ENCODE measurements at places on chromosomes 6 and 20.

- DNase-seq = no peak
Measured at GRCh38 chr6:148166339-148166968, 176.2 kb upstream of the SASH1 start.

GRCh38 chr6:73929405-73929804 lies 233.4 kb downstream of the CD109 start:
- DNase-seq = no peak

- no peak for DNase-seq
Measured at GRCh38 chr20:52389606-52390005, 198.0 kb upstream of the ZFP64 start.

GRCh38 chr6:151681433-151682059 lies 125.9 kb upstream of the ESR1 start:
- no peak for DNase-seq

GRCh38 chr20:25025986-25026605 lies 31.8 kb downstream of the ACSS1 start:
- no peak for DNase-seq

- no peak for DNase-seq
Measured at GRCh38 chr6:165685302-165685701, 22.3 kb upstream of the PDE10A start.

GRCh38 chr20:41664584-41664983 lies 46.4 kb upstream of the CHD6 start:
- no peak for DNase-seq

- DNase-seq = no peak
Measured at GRCh38 chr20:8545212-8545611, 413.1 kb downstream of the PLCB1 start.

DNA sequence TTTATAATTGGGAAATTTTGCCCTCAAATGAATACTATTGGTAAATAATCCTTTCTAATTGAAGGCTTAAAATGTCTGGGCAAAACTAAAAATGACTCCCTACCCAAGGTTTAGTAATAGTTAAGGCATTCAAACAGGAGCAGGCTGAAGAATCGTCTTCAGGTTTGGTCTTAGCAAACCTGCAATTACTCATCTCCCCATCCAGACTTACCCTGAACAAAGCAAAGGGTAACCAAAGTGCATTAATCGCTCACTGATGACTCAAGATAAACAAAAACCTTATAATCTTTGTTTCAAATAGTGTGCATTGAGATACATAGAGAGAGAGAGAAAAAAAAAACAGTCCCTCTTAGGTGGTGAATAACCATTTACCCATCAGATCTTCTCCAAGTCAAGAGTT lies 225.5 kb downstream of the BMP2 start:
- no peak for DNase-seq

DNA sequence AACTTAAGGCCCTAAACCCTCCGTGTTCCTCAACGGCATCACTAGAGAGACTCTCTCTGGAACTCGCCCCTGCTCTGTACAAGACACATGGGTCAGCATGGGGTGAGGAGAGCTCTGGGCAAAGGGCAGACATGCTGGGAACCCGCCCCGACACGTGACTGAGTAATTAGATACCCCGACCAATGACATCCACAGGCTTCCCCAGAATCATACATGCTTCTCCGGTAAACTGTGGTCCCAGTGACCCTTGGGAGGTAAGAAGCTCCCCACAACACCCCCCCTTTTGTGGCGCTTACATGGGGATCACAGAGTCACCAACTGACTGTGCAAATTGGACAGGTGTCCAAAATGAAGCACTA lies 31.7 kb upstream of the RPS6KA2 start:
- DNase-seq = no peak

DNA sequence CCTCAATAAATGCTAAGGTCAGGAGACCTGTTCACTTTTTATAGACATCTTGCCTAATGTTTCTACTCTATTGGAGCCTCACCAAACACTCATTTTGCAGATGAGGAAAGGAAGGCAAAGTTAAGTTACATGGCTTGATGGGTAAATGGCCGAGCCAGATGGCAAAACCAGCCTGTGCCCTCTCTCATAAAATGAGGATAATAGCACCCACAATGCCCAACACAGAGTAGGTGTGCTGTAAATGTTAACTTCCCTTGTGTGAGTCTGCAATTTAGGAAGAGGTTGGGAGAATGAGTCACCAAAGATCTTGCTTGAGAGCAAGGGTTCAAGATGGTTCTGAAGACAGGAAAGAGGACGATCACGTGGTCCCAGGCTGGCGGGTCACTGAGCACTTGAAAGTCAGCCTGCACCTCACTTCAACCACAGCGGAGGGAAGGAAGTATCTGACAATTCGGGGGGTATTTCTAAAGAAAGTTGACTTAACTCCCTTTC lies 3.3 kb downstream of the KCNK5 start:
- DNase-seq = no peak

- DNase-seq = no peak
Measured at GRCh38 chr20:52948491-52948890, 23.7 kb upstream of the TSHZ2 start.

GRCh38 chr6:166572370-166573261 lies 13.9 kb downstream of the RAMACL start:
- DNase-seq = no peak

DNA sequence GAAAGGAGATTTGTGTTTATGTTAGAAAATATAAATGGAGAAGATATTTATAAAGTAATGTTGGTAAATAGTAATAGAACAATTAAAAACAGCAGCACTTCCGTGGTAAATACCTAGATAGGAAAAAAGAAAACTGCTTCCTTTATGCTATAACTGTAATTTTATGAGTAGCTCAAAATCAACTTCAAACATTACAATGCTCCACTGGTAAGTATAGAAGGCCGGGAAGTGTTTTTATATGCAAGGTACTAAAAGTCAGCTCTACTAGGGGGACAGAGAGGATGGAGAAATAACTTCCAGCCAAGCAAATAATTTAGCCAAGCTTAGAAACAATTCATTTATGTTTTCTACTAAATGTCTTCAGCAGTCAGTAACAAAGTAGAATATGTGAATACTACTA lies 56.7 kb downstream of the ARHGAP18 start:
- DNase-seq = no peak

DNA sequence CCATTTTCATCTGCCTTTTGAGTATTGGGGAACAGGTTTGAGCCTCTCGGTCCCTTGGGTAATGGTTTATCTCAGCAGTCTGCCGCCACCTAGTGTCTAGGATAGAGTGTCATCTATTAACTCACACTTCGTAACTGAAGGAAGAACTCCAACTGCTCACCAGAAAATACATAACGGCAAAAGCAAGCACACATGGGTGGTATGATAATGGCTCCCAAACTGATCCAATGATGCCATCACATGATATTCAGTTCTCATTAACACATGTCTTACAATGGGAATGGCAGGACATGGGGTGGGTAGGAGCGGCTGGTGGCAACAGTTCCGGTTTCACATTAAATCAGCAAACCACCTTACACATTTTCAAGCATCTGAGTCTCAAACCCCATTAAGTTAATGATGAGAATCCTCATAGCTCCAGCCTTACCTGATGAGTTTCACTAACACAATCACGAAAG lies 110.7 kb upstream of the PHACTR1 start:
- DNase-seq = no peak

GRCh38 chr6:129759796-129760605 lies 50.0 kb upstream of the ARHGAP18 start:
- DNase-seq = no peak

DNA sequence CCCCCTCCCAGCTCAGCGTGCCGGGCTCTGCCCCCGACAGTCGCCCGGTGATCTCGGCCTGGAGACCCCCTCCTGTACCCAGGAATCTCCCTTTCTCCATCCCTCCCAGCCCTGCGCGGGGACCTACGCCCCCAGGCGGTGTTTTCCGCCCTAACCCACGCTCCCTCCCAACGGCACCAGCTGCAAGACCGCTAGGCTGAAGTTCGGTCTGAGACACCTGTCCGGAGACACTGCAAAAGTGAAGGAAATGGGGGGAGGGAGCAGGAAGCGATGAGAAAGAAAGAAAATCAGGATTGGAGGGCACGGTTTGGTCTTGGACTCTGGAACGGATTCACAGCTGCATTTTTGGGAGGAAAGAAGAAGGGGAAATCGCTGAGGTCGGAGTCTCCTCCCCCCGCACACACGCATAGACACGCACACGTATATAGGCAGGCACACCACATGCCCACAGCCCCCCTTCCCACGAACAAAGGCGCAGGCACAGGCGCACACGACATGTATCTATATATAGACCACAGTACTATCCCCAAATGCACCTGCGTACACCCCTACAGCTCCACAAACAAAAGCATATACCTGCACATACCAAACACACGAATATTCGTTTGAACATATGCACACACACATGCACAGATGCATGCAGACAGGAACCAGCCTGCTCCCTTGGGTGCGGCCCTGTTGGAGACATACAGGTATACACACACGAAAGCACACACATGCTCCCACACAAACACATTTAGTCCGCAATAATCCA lies 1.0 kb downstream of the SLC32A1 start:
- DNase-seq = peak; percentile 44

- DNase-seq = no peak
Measured at GRCh38 chr20:17012546-17013226, 214.2 kb upstream of the PCSK2 start.

DNA sequence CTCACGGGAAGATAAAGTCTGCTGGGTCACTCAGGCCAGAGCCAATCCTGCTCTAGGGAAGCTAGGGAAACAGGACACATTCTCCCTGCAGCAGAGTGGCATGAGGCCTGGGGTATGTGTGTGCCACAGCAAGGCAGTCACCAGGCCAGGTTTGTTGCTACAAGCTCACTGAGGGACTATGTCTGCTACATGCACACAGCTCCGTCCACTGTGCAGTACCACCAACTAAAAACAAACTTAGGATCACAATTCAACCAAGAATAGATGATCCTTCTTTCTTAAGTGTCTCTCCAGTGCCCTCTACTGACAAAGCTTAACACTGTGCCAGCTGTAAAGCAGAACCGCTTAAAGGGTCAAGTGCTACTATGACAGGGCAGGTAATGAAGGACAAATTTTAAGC lies 192.5 kb downstream of the PTPRK start:
- DNase-seq = no peak

DNA sequence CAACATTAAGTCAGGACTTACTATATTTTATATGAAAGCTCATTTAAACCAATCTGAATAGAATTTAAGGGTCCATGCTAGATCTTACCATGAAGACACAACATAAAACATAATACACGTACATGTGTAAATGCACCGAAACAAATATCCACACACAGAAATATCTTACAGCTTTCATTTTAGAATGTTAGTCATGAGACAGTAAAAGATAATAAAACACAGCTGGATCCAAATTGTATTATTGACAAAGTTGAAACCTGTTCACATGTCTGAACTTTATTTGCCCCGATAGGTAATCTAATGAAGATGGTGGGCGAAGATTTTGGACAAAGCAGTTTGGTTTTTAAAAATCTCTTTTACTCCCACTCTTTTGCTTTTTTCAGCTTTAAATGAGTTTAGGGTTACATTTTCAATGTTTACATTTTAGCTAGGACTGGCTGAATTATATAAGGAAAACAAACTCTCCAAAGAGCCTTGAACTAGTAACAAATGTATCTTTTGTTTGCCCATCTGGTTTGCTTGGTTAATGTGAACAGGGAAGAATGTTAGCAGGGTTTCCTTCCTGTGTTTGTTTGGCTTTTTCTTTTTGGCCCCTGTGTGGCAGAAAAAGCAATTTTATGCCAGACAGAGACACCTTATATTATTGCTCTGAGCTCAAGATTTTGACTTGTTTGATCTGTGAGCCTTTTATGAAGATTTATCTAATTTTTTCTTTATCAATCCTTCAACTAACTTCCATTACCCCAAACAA lies 5.1 kb upstream of the TMEM181 start:
- no peak for DNase-seq

DNA sequence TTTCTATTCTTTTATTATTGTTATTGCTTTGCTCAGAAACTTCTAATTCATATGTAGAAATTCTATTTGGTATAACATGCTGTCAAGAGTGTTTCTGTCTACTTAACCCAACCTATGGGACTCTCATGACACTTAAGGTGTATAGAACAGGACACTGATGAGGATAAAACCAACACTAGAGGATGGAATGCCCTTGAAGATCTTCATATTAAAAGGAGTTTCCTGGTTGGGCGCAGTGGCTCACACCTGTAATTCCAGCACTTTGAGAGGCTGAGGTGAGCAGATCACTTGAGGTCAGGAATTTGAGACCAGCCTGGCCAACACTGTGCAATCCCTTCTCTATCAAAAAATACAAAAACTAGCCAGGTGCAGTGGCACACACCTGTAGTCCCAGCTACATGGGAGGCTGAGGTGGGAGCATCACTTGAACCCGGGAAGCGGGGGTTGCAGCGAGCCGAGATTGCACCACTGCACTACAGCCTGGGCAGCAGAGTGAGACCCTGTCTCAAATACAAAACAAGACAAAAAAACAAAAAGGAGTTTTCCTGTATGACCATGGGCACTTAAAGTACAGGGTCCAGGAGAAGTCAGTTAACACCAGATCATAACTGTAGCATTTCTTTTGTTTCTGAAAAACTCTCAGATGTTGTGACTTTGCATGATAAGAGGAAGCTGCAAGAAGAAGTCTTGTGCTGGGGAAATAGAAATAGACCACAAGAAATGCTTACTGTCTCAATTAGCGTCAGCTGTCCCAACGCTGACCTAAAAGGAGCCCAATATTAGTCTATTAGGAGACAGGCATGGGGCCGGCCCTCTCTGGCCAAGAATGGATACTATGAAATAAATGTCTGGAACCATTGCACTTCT lies 38.9 kb upstream of the CD2AP start:
- no peak for DNase-seq

GRCh38 chr6:107209406-107210305 lies 94.3 kb upstream of the BEND3 start:
- DNase-seq = no peak

- no peak for DNase-seq
Measured at GRCh38 chr20:14193885-14194284, 143.5 kb downstream of the FLRT3 start.

- no peak for DNase-seq
Measured at GRCh38 chr20:19916531-19917485, 100.4 kb upstream of the NAA20 start.

GRCh38 chr20:24683676-24684075 lies 214.2 kb downstream of the SYNDIG1 start:
- no peak for DNase-seq

DNA sequence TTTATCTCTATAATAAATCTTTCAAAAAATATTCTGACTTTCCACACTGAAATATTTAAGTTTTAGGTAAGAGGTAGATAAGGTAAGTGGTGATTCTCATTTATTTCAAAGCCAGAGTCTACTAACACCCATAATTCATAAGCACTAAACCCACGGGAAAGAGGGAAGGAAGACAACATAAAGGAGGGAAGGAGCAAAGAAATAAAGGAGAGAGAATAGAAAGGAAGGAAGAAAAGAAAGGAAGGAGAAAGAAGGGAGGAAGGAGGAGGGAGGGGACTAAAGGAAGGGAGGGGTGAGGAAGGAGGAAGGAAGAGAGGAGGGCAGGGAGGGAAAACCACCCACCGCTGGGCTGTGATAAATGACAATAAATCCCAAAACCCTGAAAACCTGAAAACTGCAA lies 25.2 kb downstream of the MAP3K5 start:
- no peak for DNase-seq

GRCh38 chr6:19851241-19852089 lies 14.3 kb downstream of the ID4 start:
- peak; percentile 35 for DNase-seq

- DNase-seq = no peak
Measured at GRCh38 chr20:4069751-4070150, 54.4 kb upstream of the RNF24 start.

- no peak for DNase-seq
Measured at GRCh38 chr20:59484228-59484627, 120.1 kb upstream of the PHACTR3 start.

GRCh38 chr20:43392561-43392960 lies 65.1 kb upstream of the SRSF6 start:
- DNase-seq = no peak

Measured in GM19239 (cell line).